Esophagus (tissue), 2 donors: ENCODE measurements at places on chromosomes 16 and 17. TPM values are rescaled to one million over a fixed set of nuclear protein-coding genes. Genes with fewer than 3 reads are reported as not detected.

The SETD1A gene
- 6.8 TPM for polyA plus RNA-seq

The PPY gene
- not detected for polyA plus RNA-seq

The KCNH6 gene
- 0.04 TPM for polyA plus RNA-seq

The HES7 gene
- 0.15 TPM for polyA plus RNA-seq

The ADAT1 gene
- 8.4 TPM for polyA plus RNA-seq

The UTS2R gene
- not detected for polyA plus RNA-seq

The MYH2 gene
- not detected for polyA plus RNA-seq

The SLC16A6 gene
- 9.7 TPM for polyA plus RNA-seq

The TEKT3 gene
- 0.21 TPM for polyA plus RNA-seq

The LDHD gene
- 11.8 TPM for polyA plus RNA-seq

The PMP22 gene
- polyA plus RNA-seq, result 21.2 TPM

The B3GNT9 gene
- 3.5 TPM for polyA plus RNA-seq

The ST6GALNAC2 gene
- polyA plus RNA-seq, result 20.2 TPM

The ANKRD40CL gene
- not detected for polyA plus RNA-seq

The CD79B gene
- polyA plus RNA-seq, result 1.2 TPM

The FKBP10 gene
- polyA plus RNA-seq, result 5.8 TPM

The PRAC2 gene
- polyA plus RNA-seq, result 0.41 TPM

The INCA1 gene
- 1.2 TPM for polyA plus RNA-seq

The NPB gene
- polyA plus RNA-seq, result 0.33 TPM

The CASKIN1 gene
- polyA plus RNA-seq, result 0.29 TPM

The HASPIN gene
- 1.3 TPM for polyA plus RNA-seq

The C17orf78 gene
- polyA plus RNA-seq, result not detected

The NAA60 gene
- 23.3 TPM for polyA plus RNA-seq

The SLC5A10 gene
- polyA plus RNA-seq, result 0.49 TPM

The NPW gene
- 0.22 TPM for polyA plus RNA-seq

The CDH3 gene
- 36.3 TPM for polyA plus RNA-seq

The CDH1 gene
- polyA plus RNA-seq, result 92.0 TPM

The HYDIN gene
- 0.02 TPM for polyA plus RNA-seq

The CAVIN1 gene
- 40.0 TPM for polyA plus RNA-seq

The IGF2BP1 gene
- polyA plus RNA-seq, result 0.01 TPM

The TMEM238L gene
- 8.1 TPM for polyA plus RNA-seq

The SMTNL2 gene
- 0.53 TPM for polyA plus RNA-seq

The LGALS9B gene
- polyA plus RNA-seq, result 7.6 TPM

The TSNAXIP1 gene
- 1.8 TPM for polyA plus RNA-seq

The CDRT15L2 gene
- polyA plus RNA-seq, result not detected

The TXNDC11 gene
- polyA plus RNA-seq, result 24.5 TPM

The HSBP1 gene
- 46.2 TPM for polyA plus RNA-seq

The KRT31 gene
- 16.7 TPM for polyA plus RNA-seq

The OTOP3 gene
- 16.1 TPM for polyA plus RNA-seq

The ZNF23 gene
- 8.1 TPM for polyA plus RNA-seq

The C17orf75 gene
- polyA plus RNA-seq, result 9.3 TPM

The BLTP2 gene
- 23.5 TPM for polyA plus RNA-seq

The TMC7 gene
- polyA plus RNA-seq, result 0.41 TPM

The SEZ6 gene
- not detected for polyA plus RNA-seq

The MGAT5B gene
- 0.24 TPM for polyA plus RNA-seq

The CACNG3 gene
- polyA plus RNA-seq, result not detected

The NXPH3 gene
- 0.69 TPM for polyA plus RNA-seq

The RDM1 gene
- polyA plus RNA-seq, result 0.55 TPM

The FOXC2 gene
- polyA plus RNA-seq, result 0.18 TPM
